CD4-positive, alpha-beta T cell (primary cell): ENCODE measurements at places on chromosomes 1 and 21. TPM values are rescaled to one million over a fixed set of nuclear protein-coding genes. Genes with fewer than 3 reads are reported as not detected.

Gene ZNF695
- total RNA-seq, result not detected

Gene BEND5
- total RNA-seq, result 5.6 TPM

Gene CHIA
- not detected for total RNA-seq

DNA sequence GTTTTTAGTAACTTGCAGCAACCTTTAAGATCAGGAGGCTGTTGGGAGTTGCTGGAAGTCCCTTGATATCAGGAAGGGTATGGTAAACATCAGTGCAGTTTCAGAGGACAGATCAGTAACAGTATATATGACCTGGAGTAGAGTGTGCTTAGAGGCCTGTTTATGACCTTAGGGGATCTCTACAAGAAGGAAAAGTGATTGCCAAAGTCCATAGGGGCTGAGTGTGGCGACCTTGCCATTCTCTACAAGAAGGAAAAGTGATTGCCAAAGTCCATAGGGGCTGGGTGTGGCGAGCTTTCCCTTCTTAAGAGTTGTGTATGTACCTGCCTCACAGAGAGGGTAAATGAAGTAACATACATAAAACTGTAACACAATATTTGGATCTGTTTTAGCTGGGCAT is 28.5 kb upstream of the AXDND1 start:
- H3K36me3 ChIP-seq, result peaks cover 43% of the 10 kb centered on the region
- H3K4me1 ChIP-seq, result no peaks in the 10 kb centered on the region
- no peak for DNase-seq
- H3K27ac ChIP-seq, result no peak overlapping the region
- H3K4me3 ChIP-seq, result no peak overlapping the region
- H3K27me3 ChIP-seq, result no peaks in the 10 kb centered on the region

DNA sequence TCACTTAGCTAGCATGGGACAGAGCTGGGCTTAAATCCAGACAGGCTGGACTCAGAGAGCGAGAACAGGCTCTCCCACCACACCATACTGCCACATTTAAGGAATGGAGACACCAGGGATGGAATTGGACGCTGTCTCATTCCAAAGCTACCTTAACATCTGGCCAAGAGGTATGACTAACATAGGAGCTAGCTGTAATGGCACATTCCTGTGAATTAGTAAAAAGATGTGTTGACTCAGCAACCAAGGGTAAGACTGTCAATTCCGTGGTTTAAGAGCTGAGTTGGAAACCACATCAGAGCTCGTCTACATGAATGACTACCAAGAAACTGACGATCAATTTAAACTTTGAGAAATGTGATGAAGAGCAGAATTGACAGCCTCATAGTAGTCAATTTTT is 8.3 kb upstream of the TNFRSF9 start:
- no peaks in the 10 kb centered on the region for H3K36me3 ChIP-seq
- H3K4me1 ChIP-seq, result peaks cover 18% of the 10 kb centered on the region
- no peak overlapping the region for H3K27ac ChIP-seq

Gene ITLN2
- not detected for total RNA-seq

Gene SMYD2
- 17.1 TPM for total RNA-seq

DNA sequence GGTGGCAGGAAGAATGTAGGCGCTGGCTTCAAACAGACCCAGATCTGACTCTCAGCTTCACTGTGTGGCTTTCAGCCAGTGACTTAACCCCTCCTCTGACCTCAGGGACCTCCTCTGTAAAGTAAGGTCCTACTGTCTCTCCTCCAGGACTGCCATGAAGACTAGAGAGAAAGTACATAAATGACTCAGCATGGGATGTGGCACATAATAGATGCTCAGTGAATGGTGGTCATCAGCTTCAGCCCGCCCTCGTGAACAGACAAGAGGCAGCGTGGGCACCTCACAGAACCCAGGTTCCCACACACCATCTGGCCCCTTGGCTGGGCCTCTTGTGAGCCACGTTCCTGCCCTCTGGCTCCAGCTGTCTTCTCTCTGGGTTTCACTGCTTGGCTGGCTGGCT is 126.0 kb downstream of the SYF2 start:
- H3K27me3 ChIP-seq, result no peaks in the 10 kb centered on the region
- H3K36me3 ChIP-seq, result no peaks in the 10 kb centered on the region
- H3K27ac ChIP-seq, result no peak overlapping the region
- H3K4me3 ChIP-seq, result no peak overlapping the region
- peaks cover 23% of the 10 kb centered on the region for H3K4me1 ChIP-seq

DNA sequence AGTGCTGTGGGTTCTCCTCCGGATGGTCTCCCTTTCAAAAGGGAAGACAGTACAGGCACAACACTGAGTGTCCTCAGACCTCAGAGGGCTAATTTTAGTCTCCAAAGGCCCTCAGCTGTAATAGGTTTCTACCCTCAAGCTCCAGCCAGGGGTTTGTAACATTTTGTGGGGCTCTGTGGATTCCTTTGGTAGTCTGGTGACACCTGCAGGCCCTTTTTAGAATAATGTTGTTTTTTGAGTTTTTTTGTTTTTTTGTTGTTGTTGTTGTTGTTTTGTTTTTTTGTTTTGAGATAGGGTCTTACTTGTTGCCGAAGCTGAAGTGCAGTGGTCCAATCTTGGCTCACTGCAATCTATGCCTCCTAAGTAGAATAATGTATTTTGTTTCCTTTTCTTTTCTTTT is 15.0 kb upstream of the TMEM201 start:
- H3K4me3 ChIP-seq, result no peak overlapping the region
- H3K36me3 ChIP-seq, result no peaks in the 10 kb centered on the region
- DNase-seq, result no peak
- no peaks in the 10 kb centered on the region for H3K27me3 ChIP-seq
- H3K4me1 ChIP-seq, result no peaks in the 10 kb centered on the region
- no peak overlapping the region for H3K27ac ChIP-seq

DNA sequence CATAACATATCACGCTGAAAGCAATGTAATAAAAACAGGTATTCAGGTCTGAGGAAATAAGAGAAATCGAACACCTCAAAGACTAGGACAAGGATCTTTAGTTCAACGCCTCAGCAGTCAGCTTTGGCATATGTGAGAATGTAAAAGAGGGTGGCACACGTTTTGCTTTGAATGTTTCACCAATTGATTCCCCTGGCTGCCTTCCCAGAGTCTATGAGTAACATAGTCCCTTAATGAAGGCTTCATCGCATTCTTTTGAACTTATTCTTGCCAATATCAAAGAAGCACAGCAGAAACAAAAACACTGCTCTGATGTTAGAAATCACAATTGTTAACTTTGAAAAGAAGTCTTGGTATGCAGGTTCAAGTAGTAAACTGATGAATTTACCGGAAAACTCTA is 764.8 kb downstream of the ADGRL2 start:
- DNase-seq, result no peak
- no peak overlapping the region for H3K4me3 ChIP-seq
- H3K4me1 ChIP-seq, result no peaks in the 10 kb centered on the region
- no peaks in the 10 kb centered on the region for H3K36me3 ChIP-seq

Gene AGBL4
- total RNA-seq, result not detected

DNA sequence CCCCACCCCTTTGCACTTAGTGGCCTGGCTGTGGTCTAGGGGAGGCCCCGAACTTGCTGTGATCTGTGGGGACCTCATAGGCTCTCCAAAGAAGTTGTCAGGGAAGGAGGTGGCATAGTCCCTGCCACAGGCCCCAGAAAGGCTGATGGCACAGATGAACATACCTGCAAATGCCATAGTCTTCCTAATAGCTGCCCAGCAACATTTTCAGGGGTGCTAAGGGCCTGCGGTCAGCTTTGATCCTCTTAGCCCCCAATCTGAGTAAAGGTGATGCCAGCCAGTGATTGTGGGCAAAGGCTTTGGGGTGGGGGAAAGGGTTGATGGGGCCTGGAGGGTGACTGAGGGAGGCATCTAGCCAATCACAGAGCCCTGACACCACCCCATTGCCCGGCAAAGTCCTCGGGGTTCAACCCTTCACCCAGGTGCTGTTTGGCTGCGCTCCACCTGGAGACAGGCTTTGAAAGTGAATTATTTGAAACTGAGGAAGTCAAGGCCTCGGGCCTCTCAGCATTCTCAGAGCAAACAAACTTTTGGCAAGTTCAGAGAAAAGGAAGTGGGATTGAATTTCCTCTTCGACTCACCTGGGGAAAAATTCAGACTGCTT is 35.8 kb downstream of the PAX7 start:
- H3K4me1 ChIP-seq, result peaks cover 16% of the 10 kb centered on the region
- H3K27ac ChIP-seq, result no peak overlapping the region
- no peak overlapping the region for H3K4me3 ChIP-seq
- H3K36me3 ChIP-seq, result no peaks in the 10 kb centered on the region

DNA sequence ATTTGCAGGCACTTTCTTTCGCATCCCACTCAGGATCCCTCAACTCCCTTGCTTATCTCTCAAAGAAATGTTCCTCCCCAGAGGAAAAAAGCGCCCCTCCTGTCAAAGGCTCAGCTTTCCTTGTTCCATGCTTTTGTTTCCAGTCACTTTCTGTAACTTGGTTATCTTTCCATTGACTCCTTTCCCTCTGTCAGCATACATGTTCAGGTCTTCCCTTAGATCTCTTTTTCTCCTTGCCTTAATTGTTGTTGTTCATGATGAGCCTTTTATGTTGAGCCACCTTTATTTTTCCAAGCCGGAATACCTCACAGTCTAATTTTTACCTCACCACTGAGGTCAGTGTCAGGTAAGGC is 46.5 kb upstream of the PODN start:
- H3K4me3 ChIP-seq, result peak overlapping the region; percentile 58
- DNase-seq, result no peak
- no peaks in the 10 kb centered on the region for H3K27me3 ChIP-seq
- peaks cover 2% of the 10 kb centered on the region for H3K36me3 ChIP-seq
- peaks cover 9% of the 10 kb centered on the region for H3K4me1 ChIP-seq
- H3K27ac ChIP-seq, result no peak overlapping the region

GRCh38 chr1:187342495-187342894 is 513.7 kb downstream of the PLA2G4A start:
- DNase-seq, result no peak
- H3K27me3 ChIP-seq, result no peaks in the 10 kb centered on the region
- H3K4me3 ChIP-seq, result no peak overlapping the region

DNA sequence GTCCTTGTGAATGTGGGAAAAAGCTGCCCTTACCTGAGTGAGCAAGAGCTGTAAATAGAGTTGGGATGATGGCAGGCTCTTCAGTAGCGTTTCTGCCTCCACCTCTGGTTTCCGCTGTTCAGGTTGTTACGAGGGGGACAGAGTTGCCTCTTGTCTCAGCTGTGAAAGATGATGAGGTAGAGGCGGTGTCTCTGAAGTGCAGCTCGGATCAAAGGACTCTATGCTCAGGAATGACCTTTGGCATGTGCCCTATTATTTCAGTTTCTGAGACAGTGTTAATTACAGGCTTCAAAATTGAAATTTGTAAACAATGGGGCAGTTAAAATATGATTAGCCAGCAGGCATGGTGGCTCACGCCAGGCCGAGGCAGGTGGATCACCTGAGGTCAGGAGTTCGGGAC is 70.3 kb downstream of the VPS26C start:
- no peak for DNase-seq
- no peak overlapping the region for H3K27ac ChIP-seq
